PC-9 (cell line): ENCODE measurements at places on chromosomes 1 and 21. TPM values are rescaled to one million over a fixed set of nuclear protein-coding genes. Genes with fewer than 3 reads are reported as not detected.

DNA sequence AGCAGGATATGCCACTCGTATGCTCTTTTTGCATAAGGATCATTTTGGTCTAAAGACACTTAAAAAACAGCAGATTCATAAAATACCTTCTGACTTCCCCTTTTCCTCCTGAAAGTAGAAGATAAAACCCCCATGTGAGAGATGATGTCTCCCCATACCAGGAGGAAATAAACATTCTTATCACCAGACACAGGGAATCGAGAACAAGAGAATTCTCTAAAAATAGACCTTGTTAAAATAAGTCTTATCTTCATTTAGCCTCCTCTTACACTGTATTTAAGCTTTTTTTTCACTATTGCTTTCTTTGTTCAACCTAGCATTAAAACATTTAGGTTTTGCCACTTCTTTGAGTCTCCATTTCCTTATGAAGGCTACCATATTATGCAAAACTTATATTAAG is 709.3 kb downstream of the KCNT2 start:
- no peak for DNase-seq

GRCh38 chr1:236148470-236148845 is 6.1 kb downstream of the GPR137B start:
- no peak for DNase-seq

DNA sequence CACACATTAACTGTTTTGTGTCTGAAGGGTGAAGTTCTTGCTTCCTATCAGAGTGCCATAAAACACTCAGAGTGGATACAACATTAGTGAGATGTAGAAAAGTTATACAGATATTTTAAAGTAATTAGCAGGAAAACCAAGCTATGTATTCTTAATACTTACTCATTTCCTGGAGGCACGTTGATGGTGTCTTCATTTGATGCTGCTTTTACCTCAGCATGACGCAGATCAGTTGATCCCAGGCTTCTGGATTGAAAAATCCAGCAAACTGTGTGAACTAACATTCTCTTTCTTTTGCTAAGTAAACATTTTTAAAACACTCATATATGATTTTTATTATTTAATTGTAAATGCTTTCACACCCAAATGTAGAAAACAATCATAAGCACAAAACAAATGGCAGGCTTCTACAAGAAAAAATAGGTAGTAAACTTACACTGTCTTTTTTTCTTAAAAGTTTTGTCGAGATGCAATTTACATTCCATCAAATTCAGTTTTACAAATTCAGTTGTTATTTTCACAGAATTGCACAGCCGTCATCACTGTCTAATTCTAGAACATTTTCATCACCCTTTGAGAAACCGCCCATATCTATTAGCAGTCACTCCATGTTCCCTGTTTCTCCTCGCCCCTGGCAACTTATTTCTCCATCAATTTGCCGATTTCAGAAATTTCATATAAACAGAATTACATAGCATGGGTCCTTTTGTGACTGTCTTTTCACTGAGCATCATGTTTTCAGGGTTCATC is 198.9 kb downstream of the LRRC7 start:
- DNase-seq, result no peak

DNA sequence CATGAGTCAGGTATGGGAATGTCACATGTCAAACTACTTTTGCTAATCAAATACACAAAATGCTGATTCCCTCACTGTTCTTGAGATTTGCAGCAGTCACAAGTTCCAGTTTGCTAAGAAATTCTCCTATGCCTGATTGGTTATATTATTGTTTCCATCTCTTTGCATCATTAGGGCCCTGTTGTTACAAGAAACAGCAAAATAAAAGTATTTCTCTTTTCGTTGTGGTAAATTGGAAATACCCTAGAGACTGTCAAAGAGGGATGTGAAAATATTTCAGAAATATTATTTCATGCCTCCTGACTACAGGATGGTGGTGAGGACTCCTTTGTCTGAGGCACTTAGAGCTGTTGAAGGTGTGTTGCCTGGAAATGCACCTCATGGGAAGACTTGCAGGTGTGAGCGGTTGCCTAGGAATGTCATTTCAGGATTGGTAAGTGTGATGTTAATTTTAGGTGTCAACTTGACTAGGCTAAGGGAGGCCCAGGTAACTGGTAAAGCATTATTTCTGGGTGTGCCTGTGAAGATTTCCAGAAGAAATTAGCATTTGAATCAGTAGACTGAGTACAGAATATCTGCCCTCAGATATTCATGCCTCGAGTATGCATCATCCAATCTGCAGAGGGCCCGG is 117.4 kb downstream of the ROR1 start:
- DNase-seq, result no peak

SEMA4A gene
- total RNA-seq, result 16.2 and 19.1 TPM in 2 replicates
